ENCODE measurements at places on chromosomes 6 and 20.

DNA sequence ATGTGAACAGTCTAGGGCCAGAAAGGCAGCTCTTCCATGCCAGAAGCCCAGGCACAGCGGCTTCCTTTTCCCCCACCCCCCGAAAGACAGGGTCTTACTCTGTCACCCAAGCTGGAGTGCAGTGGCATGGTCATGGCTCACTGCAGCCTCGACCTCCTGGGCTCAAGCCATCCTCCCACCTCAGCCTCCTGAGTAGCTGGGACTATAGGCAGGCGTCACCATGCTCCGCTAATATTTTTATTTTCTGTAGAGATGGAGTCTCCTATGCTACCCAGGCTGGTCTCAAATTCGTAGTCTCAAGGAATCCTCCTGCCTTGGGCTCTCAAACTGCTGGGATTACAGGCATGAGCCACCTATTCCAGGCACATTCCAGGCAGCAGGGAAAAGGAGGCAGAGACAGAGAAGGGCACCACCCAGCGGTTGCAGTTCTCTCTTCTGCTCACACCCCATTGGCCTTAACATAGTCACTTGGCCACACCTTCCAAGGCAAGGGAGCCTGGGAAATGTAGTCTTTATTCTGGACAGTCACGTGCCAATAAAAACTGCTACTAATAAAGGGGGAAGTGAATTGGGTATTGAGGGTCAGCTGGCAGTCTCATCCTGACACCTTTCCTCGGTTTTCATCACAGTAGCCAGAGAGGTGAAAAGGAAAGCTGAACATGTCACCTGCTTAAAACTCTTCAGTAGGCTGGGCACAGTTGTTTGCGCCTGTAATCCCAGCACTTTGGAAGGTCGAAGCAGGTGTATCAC is 205.9 kb downstream of the ZMYND8 start:
- DNase-seq: peak; percentile 85

- DNase-seq: no peak
Observed at GRCh38 chr6:126812651-126813050, 305.8 kb upstream of the RSPO3 start.

DNA sequence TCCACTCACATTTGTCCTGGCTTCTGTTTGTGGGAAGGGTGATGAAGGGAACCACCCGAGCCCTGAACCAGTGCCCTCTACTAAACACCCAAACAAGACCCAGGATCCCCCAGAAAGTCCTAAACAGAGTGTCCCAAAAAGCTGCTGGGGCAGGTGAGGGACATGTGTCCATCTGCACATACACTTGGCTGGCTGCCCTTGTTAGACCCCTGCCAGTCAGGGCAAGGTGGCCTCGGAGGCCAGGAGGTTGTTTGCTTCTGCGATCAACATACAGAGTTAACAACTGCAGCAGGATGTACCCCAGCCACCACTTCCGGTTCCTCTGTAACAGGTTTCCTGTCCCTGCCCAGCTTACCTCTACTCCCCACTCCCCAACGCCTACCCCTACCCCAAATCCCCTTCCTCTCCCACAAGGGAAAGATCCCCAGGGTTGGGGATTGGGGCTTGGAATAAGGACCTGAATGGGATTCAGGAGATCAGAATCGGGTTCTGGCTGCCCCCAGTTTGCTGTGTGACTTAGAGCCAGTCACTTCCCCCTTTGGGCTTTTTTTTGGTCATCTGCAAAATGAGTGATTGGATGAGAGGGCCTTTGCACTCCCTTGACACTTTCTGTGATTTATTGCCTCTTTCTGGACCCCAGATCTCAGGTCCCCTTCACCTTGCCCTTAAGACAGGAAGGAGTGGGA is 13.9 kb downstream of the DEF6 start:
- no peak for DNase-seq

GRCh38 chr6:31467151-31467550 is 30.8 kb upstream of the MICB start:
- DNase-seq: no peak

DNA sequence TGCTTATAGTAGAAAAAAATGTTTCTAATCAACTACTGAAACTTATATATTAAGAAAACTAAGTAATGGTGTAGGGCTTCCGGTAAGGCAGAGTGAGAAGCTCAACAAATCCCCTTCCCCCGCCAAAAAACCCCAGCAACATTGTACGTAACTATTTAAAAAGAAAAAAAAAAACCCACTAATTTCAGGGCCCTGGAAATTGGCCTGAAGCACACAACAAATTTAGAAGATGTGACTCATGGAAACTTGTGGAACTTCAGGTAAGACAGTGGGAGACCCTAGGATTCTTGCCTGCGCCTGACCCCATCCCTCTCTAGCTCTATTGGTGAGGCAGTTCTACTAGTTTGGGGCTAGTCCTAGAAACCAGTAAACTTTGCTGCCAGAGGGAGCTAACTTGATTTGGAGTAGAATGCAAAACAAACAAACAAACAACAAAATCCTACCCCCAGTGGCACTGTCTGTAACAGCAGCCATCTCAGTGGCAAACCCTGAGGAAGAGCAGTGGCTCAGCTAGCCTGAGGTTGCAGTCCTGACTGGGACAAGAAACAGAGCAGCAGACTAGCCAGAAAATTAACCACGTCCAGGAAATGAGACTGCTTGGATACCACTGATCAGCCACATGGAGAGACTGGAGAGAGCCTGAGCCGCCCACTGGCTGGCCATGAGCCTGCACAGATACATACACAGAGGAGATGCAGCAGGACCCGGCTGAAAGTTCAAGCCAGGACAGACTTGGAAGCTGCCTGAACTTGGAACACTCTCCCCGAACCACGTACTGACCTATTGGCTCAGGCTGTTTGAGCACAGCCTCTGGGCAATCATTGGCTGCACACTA is 135.1 kb downstream of the TBXT start:
- DNase-seq: peak; percentile 55

- DNase-seq: no peak
Observed at GRCh38 chr20:11155156-11155756, 481.5 kb upstream of the JAG1 start.

DNA sequence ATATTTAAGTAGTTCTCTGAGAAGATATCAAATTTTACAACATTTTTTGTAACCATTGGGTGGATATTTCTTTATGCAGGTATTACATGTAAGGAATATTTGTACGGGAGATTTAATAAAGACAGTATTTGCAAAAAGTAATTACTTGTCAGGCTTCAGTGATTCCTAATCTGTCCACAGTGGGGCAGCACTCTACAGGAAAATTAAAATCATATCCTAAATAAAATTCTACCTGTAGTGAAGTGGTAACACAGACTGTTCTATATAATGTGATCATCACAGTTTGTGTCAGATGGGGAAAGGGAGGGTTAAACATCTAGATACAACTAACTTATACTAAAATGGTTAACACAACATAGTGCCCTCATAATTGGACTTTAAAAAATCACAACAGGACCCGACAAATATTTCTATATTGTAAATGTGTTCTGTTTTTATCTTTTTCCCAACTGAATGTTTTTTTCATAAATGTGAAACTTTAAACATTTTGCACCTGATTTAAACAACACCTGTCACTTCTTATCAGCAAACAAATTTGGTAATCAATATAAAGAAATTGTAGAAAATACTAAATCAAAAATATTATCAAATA is 145.6 kb upstream of the MANEA start:
- DNase-seq: peak; percentile 22

DNA sequence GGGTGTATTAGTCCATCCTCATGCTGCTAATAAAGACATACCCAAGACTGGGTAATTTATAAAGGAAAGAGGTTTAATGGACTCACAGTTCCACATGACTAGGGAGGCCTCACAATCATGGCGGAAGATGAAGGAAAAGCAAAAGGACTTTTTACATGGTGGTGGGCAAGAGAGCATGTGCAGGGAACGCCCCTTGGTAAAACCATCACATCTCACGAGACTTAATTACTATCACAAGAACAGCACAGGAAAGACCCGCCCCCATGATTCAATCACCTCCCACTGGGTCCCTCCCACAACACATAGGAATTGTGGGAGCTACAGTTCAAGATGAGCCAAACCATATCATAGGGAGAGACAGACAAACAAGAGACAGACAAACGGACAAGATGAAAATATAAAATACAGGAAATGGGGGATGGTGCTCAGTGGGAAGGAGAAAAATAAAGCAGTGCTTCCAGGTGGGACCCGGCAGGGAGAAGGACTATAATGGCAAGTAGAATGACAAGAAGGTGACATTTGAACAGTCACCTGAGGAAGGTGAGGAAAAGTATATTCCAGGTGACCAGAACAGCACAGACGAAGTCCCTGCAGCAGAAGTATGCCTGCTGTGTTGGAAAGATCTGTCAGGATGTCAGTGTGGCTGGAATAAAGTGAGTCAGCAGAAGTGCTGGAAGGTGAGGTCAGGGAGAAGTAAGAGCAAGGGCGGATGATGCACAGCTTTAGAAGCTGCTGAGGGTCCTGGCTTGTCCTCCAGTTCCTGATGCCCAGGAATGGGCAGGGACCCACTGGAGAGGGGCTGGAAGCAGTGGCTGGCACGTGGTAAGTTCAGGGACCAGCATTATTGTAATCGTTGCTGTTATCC is 61.1 kb downstream of the SLC2A10 start:
- DNase-seq: no peak

DNA sequence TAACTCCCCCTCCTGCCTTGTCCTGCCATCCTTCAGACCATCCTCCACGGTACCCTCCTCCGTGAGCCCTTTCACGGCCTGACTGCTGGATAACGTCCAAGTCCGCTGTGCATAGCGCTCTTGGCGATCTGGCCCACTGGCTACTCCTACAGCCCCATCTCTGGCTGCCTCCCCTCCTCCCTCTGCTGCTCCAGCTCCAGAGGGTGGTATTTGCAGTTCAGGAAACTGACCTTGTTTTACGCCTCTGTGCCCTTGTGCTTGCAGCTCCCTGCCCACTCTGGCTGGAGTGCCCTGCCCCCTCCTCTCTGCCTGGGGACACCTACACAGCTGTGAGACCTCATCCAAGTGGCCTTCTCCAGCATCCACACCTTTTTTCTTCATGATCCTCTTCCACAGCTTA is 6.5 kb upstream of the RREB1 start:
- no peak for DNase-seq

DNA sequence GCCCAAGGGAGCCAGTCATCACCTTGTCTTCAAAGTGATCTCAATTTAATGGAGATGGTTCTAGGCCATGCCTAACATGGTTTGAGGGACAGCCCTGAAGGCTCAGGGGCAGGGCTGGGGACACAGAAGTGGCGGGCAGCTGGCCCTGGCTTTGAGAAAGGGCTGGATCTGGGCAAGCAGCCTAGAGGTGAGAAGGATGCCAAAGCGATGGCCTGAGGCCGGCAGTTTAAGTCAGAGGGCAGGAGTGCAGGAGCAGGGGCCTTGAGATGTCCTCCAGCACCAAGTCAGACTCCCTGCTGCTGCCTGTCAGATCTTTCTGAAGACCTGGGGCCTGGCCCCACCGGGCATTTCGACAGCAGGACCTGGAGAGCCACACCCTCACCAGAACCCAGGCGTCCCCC is 28.4 kb upstream of the APMAP start:
- DNase-seq: peak; percentile 4

DNA sequence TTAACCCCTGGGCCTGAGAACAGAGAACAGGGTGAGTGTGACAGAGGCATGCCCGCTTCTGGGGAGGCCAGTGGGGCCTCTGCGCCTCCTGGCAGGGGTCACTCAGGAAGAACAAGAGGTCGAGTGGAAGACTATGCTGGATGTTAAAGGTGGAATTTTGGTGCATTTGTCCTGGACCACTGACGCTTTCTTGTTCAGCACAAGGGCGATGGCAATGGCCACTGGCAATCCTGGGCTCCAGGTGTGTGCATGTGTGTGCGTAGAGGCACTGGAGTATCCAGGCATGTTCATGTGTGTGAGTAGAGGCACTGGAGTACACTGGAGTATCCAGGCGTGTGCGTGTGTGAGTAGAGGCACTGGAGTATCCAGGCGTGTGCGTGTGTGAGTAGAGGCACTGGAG is 23.5 kb upstream of the NPBWR2 start:
- DNase-seq: peak; percentile 6

DNA sequence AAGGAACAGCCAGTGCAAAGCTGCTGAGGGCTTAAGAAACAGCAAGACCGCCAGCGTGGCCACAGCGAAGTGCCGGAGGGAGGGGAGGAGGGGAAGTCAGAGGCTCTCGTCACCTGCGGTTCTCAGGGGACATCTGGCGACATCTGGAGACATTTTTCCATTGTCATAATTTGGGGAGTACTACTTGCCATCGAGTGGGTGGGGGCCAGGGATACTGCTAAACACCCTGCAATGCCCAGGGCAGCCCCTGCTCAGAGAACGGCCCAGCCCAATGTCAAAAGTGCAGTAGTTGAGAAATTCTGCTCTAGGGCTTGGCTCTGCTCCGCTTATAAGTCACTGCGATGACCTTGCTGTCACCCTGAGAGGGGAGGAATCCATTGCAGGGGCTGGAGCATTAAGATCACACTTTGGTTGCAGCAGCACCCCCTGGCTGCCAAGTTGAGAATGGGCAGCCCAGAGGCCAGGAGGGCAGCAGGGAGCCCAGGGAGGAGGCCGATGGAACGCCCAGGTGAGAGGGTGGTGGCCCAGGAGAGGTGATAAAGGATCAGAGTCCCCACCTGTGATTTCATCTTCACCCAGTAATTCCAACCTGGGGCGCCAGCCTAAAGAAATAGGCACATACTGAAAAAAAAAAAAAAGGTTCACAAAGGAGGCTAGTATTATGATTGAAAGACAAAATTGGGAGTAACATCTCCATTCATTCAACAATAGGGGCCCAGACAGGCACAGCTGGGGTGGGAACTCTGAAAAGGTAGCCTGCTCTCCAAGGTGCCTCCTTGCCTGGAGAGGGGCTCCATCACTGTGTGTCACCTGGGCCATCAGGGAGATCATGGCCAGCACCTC is 218.2 kb downstream of the BMP7 start:
- DNase-seq: no peak

- DNase-seq: no peak
Observed at GRCh38 chr6:20814494-20814893, 280.2 kb downstream of the CDKAL1 start.

DNA sequence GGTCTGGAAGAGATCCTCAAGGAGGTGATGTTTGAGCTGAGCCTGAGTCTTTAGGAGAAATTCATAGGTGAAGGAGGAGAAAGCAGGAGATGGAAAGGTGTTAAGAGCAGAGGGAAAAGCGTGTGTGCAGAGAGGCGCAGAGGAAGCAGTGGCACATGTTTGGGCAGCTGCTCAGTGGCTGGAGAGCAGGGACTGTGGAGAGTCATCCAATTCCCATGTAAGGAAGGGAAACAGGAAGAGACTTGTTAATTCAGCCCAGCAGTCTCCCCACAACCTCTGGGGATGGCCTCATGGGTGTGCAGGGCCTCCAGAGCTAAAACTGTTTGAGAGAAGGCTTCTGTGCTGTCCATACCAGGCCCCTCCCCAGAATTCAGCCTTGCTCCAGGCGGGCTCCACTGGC is 16.2 kb downstream of the AAR2 start:
- no peak for DNase-seq

- DNase-seq: no peak
Observed at GRCh38 chr20:64065062-64065973, 2.3 kb downstream of the TCEA2 start.

DNA sequence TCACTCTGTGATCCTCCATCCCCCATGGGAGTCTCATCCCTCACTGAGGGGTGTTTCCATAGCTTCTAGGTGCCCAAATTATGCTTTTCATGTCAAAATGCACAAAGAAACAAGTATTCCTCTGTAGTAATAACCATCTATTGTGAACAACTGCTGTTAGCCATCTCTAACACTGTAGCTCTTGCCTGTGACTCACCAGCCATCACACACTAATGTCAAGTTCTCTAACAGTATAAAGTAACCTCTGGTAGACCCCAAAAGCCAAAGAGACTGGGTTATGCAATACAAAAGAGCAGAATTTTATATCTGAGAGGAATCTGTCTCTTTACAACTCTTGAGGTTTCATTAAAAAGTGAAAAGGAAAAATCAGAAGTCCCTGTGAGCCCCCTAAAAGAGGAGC is 25.4 kb upstream of the IYD start:
- DNase-seq: no peak

- DNase-seq: no peak
Observed at GRCh38 chr6:157665180-157665579, 157.9 kb upstream of the SNX9 start.

Measured in right hindlimb (tissue), 1 donor.